ENCODE measurements at places on chromosomes 4 and X.

GRCh38 chrX:108271397-108271787, 166.8 kb downstream of the COL4A6 start:
- no peak for DNase-seq

GRCh38 chr4:164058776-164059445, 564.4 kb downstream of the TMA16 start:
- DNase-seq = no peak

DNA sequence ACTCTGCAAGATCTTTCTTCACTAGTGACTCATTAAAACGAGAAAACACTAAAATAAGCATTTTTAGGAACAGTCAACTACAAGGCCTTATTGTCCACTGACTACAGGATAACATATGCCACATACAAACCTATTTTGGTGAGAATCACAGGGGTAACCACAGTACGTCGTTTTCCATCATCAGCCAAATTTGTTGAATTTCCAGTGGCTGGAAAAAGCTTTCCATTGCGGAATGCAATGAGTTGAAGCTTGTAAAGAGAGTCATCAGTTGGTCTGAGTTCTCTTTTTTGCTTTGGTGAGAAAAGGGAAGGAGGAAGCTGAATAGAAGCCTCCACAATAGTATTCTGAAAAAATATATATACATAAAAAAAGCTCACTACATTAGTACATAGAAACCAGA, 102.4 kb downstream of the ADGRA3 start:
- no peak for DNase-seq

- no peak for DNase-seq
Observed at GRCh38 chrX:39513836-39514235, 583.9 kb downstream of the BCOR start.

DNA sequence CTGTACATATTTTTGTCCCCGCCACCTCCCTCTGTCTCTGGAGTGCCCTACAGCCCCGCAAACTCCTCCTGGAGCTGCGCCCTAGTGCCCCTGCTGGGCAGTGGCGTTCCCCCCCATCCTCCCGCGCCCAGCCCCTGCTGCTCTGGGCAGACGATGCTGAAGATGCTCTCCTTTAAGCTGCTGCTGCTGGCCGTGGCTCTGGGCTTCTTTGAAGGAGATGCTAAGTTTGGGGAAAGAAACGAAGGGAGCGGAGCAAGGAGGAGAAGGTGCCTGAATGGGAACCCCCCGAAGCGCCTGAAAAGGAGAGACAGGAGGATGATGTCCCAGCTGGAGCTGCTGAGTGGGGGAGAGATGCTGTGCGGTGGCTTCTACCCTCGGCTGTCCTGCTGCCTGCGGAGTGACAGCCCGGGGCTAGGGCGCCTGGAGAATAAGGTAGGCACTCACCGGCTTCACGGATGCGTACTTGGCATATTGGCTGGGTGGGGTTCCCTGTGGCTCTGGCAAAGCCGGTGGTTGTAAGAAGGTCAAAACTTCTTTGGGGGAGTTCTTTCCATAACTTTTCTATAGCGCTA, 653 bp downstream of the HHIP start:
- DNase-seq = no peak

- no peak for DNase-seq
Observed at GRCh38 chrX:16970977-16971376, 24.5 kb downstream of the REPS2 start.

GRCh38 chr4:113404841-113405240, 355.4 kb downstream of the ANK2 start:
- no peak for DNase-seq

GRCh38 chrX:11397680-11398079, 104.5 kb downstream of the AMELX start:
- DNase-seq = no peak

DNA sequence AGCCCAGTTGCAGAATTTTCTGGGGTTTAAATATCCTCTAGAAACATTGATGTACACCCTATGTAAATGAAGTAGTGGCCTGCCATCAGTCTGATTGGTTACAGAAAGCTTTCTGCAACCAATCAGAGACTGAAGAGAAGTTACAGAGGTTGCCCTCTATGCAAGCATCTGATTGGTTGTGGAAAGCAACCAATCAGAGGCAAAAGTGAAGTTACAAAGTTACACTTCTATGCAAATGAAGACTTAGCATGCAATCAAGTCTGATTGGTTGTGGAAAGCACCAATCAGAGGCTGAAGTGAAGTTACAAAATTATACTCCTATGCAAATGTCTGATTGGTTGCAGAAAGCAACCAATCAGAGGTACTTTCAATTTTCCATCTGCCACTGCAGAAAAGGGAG, 51.9 kb upstream of the USP9X start:
- DNase-seq = no peak

DNA sequence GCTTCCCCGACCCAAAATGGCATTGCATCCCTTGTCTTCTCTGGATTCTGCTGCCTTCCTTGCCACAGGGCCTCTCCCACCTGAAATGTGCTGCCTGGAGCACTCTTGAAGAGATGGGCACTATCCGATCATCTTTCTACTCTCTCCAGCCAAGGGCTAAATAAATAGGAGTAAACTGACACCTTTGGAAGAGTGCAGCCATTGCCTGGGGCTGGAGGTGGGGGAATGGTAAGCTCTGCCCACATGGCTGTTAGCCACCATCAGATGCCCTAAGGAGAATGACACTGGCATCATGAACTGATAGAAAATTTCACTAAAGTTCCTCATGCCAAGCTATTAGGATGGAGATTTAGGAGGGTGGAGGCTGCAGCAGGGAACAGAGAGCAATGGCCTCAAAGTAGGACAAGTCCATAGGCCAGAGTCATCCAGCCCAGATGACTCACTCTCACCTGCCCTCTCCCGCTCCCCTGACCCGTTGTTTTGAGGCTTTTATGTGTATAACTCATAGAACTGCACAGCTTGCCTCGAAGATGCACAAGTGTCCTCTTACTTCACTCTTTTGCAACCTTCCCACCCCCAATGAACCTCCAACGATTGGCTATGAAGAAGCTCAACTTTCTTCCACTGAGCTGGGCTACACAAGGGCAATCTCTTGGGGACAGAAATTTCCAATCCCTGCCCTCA, 822 bp upstream of the PFKFB1 start:
- DNase-seq = no peak

DNA sequence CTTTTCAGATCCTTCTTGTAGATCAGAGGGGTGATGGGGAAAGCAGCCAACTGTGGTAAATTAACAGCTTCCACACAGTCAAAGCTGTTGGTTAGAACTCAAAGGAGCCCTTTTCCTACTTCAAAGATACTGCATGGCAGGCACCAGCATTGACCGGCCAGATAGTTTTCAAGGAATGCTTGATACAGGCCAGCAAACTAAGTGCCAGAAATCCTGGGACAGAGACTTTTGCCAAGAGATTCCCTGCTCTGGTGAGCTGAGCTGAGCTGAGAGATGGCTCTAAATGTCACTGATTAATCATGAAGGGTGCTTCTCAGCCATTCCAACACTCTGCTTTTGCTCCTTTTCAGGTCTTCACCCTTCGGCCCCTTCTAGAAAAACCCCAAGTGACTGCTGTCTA, 131.6 kb upstream of the MED14 start:
- no peak for DNase-seq

DNA sequence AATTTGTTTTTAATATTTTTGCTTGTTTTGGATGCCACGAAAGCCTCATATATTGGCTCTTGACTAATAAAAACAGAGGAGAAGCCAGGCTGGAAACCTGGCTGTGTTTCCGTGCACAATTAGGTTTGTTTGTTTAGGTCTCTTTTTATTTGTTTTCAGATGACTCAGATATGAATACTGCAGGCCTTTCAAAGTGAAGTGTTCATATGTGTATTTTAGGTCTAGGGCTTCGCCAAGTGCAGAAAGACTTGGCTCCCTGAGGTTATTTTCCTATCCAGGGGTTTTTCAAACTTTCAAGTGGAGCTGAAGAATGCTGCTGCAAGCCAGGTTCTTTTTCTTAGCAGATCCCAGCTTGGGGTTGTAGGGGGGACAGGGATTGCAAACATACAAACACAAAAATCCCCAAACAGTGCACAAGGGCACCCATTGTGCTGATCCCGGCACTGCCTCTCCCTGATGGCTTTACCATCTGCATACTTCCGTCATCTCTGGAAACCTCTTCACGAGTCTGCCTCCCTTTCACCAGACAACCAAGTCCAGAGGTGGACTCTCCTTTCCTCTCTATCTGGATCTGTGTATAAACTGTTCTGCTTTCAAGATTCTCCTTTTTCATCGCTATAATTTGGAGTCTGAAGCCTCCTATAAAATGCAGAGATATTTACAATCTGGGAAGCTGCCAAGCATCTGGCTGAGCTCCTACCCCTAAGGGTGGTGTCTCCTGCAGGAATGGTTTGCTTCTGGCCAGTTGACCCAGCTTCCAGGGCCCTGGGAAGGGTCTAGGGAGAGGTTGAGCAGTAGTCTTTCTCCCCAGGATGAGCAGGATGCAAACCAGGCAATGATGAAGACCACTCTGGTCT, 108.6 kb downstream of the SMIM20 start:
- DNase-seq = no peak

DNA sequence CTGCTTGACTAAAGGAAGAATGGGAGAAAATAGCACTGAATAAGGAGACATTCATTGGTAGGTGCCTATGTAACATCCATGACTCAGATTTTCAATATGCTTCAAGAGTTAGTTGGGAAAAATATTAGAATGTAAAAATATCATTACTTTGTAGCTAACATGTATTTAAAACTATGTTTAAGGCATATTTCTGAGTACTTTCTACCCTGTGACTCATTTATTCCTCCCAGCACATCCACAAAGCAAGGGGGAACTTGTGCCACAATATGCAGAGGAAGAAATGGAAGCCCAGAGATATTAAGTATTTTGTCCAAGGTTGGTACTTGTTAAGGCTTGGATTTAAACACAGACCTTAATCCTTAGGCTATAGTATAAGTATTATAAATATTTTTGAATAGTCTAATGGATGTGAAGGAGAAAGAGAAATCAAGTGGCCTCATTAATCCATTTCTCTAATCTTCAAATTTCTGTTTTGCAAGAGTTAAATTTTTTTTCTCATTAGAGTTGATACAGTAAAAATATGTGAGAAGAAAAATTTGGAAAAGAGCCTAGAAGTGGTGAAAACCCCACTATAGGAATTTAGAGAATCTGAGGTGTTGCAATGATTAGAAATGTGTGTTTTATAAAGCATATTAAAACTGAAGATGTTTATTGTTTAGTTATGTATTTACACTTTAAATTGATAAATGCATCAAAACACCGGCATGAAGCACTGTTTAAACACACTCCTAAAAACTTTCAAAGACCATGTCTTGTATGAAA, 149.3 kb upstream of the GYPA start:
- DNase-seq = no peak

DNA sequence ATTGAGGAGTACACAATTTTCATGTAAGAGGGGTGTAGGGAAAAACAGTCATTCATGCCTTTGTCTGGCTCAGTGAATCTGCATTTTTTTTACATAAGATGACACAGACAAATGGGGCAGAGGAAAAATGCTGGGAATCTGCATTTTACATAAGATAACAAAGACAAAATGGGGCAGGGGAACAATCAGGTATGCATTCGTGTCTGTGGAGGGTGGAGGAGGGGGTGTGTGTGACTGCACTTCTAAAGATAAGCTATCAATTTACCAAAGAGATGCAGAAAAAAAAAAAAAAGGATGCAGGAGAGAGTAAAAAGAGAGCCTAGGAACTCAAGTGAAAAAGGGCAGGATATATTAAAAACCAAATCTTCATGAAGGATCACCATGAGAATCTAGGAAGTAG, 637.4 kb downstream of the ZNF674 start:
- no peak for DNase-seq

DNA sequence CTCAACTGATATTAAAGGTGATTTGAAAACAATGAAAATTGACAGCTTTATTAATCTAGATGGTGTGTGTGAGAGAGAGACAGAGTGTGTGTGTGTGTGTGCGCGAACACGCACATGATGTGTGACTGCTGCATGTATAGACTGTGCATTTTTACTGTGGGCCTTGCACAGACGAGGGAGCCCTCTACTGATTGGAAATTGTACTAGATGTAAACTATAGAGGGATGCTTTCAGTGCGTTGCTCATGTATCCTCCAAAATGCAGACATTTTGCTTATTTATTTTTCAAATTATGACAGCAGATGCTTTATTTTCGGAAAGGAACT, 168.4 kb upstream of the GK2 start:
- DNase-seq = no peak

- DNase-seq = no peak
Observed at GRCh38 chr4:182560358-182560757, 317.2 kb downstream of the TENM3 start.

DNA sequence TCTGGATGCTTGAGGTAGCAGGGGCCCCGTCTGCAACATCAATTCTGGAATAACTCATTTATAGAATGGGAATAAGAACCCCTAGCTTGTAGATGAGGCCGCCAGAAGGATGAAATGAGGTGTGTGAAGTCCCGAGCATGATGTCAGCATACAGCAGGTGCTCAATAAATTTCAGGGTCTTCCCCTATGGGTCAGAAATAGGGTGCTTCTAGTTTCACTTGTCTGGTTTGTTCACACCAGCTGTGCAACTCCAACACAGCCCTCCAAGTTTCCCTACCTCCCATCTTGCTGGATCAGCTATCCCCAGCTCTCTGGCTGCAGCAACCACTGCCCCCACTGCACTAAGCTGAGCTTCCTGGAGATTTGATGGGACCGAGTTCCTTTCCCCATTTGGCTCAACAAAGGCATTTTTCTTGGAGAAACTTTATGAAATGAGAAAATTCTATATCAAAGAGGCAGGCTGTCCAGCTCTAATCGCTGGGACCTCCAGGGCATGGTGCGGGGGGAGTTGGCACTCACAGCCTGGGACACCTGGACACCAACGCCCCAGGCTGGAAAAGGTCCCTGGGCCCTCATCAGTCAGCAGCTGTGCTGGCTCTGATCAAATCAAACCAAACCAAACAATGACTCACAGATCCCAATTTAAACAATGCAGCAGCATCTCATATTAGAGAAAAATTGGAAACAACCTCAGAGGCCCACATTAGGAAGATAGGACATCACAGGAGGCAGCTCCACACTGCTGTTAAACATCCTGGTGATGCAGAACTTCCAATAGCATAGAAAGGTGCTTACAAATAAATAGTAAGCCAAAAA, 13.3 kb downstream of the SLC2A9 start:
- no peak for DNase-seq

DNA sequence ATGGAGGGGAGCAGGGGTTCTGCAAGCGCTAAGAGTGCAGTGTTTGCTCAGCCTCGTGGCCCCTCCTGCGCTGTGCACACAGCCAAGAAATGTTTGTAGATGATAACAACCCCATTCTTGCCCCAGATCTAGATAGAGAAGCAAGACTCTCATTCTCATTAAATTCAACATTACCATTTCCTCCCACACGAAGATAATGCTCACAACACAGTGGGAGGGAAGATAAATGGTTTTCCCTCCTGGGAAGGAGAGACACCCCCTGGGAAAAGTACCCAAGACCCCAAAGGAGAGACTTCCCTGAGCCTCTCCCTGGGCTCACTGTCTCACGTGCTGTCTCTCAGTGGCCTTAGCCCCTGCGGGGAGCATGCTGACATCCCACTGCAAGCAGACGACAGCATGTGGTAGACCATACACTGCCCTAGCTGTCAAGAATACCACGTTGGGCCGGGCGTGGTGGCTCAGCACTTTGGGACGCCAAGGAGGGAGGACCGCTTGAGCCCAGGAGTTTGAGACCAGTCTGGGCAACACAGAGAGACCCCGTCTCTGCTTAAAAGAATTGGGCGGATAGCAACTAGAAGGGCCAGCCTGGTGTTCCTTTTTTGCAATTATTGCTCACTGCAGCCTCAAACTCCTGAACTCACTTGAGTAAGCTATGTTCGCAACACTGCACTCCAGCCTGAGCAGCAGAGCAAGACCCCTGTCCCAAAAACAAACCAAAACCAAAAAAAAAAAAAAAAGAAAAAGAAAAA, 34.9 kb upstream of the IQSEC2 start:
- no peak for DNase-seq
